Stimulated activated CD4-positive, alpha-beta T cell treated with anti-CD3 and anti-CD28 coated beads, Interleukin-1b, Interleukin-23, amount 100 ng/mL, for 1 hour (primary cell): ENCODE measurements at places on chromosomes 2 and 18.

GRCh38 chr2:205568620-205569019, 113.7 kb upstream of the NRP2 start:
- DNase-seq: no peak

DNA sequence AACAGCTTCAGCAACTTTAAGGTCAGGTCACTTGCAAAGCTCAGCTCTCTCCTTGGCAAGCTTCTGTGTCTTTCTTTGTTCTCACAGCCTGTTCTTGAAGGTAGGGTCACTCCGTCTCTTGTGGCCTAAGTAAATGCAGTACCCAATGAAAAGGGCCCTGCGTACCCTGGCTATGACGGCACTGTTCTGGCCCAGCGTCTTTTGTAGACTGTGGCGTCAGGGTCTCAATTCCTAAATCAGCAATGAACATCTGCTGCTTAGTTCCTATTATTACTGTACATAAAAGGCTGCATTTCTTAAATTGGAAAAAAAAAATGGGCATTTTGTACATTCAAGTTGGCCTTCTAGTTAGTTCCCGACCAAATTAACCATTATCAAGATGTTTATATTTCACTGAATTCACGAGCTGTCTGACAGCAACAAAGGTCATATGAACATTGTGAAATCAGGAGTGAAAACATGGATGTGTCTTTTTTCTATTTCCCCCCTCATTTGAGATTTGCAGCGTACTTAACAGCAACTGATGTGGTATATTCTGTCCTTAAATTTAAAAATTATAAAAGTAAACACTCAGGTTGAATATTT, 17.0 kb upstream of the MTCL1 start:
- DNase-seq: no peak

- no peak for DNase-seq
Observed at GRCh38 chr18:51437280-51438271, 240.1 kb upstream of the MEX3C start.

- DNase-seq: no peak
Observed at GRCh38 chr2:191540681-191541080, 137.3 kb upstream of the NABP1 start.

- no peak for DNase-seq
Observed at GRCh38 chr2:160349306-160349705, 144.3 kb downstream of the RBMS1 start.

- DNase-seq: no peak
Observed at GRCh38 chr2:84793641-84794040, 87.2 kb downstream of the TRABD2A start.
